ENCODE measurements at places on chromosomes 3 and 15. TPM values are rescaled to one million over a fixed set of nuclear protein-coding genes. Genes with fewer than 3 reads are reported as not detected.

Gene CASR
- total RNA-seq, result not detected

Gene MKRN3
- total RNA-seq, result 9.9 TPM

Gene STX19
- not detected for total RNA-seq

Gene CHST13
- 0.42 TPM for total RNA-seq

Gene GAP43
- not detected for total RNA-seq

Gene GP5
- total RNA-seq, result 3.8 TPM

Gene EBLN2
- 10.2 TPM for total RNA-seq

Gene KCNH8
- 0.06 TPM for total RNA-seq

Data from CD4-positive, alpha-beta memory T cell (primary cell).